Kidney tubule cell (primary cell): ENCODE measurements at places on chromosomes 6 and 20.

DNA sequence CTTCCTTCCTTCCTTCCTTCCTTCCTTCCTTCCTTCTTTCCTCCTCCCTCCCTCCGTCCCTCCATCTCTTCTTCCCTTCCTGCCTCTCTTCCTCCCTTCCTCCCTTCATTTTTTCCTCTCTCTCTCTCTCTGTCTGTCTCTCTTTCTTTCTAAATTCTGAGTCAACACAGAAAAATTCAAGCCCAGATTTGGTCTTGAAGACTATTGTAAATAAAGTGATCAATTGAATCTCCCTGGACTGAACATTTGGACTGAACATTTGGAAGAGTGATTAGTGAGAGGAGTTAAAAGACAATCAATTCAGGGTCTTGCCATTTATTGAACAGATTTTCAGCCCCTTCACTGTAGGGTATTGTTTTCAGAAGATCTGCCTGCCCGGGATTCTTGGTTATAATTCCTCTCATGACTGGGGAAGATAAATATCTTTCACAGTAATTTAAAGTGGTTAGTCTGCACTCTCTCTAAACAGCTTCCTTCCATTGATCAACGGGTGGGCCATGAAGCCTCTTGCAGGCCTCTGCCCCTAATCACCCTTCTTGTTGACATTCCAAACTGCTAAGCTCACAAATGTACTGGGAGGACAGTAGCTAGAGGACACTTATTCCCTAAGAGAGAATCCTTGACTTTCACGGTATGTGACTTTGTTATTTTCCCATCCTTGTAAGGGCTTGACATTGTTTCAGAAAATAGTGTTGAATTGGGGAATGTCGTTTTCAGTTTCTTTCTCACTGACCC, 101.7 kb upstream of the BMP2 start:
- DNase-seq = peak; percentile 64

- DNase-seq = no peak
Measured at GRCh38 chr6:79687759-79688158, 56.6 kb downstream of the SH3BGRL2 start.

DNA sequence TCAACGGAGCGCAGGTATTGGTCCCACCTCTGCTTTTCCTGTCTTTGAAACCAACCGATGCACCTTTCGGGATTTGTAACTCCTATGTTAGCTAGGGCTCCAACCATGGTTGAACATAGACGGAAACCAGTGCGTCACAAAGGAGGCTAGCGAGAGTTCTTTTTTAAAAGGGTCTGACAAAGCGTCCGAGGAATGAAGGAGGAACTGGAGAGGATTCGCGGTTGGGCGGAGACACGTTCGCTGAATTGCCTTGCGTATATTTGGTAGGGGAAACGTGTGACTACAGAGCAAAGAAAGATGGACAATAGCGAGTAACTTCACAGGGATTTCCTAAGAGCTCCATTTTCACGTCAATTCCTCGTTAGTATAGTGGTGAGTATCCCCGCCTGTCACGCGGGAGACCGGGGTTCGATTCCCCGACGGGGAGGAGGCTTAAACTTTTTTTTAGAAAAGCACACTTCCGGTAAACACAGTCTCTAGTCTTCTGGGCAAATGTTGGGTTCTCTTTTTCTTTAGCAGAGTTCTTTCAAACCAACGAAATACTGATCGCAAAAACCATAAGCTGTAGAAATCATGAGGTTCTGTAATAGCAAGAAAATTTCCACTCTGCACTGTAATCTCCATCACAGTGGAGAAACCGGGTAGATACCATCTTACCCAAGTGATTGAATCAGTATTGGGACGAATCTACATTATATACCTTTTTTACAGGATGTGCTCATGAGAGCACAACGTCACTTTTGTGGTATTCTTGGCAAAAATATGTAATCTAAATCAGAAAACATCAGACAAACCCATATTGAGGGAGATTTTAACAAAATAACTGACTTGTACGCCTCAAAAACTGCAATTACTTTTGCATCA, 6.6 kb upstream of the ZNF184 start:
- peak; percentile 92 for DNase-seq

DNA sequence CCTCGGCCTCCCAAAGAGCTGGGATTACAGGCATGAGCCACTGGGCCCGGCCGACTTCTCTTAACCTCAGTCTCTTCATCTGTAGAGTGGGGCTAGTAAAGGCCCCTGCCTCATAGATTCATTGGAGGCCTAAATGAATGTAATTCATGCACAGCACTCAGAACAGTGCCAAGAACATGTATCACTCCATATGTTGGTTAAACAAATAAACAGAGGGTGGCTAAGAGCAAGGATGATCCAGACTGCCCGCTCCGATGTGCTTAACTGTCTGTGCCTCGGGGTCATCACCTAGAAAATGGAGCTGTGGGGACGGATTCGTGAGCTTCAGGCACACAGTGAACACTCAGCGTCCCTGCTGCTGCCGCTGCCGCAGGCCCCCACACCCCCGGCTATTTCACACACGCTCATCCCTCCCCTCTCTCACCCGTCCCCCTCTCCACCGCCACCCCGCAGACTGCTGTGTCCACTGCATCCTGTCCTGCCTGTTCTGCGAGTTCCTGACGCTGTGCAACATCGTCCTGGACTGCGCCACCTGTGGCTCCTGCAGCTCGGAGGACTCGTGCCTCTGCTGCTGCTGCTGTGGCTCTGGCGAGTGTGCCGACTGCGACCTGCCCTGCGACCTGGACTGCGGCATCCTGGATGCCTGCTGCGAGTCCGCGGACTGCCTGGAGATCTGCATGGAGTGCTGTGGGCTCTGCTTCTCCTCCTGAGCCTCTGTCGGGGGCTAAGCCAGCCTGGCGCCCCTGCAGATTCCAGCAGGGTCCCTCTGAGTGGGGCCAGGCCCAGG, 14.8 kb downstream of the MDFI start:
- DNase-seq = no peak
